C1 segment of cervical spinal cord (tissue), 14 donors: ENCODE measurements at places on chromosomes 13 and 19.

- DNase-seq = no peak
Observed at GRCh38 chr13:29746148-29746677, 104.2 kb downstream of the UBL3 start.

DNA sequence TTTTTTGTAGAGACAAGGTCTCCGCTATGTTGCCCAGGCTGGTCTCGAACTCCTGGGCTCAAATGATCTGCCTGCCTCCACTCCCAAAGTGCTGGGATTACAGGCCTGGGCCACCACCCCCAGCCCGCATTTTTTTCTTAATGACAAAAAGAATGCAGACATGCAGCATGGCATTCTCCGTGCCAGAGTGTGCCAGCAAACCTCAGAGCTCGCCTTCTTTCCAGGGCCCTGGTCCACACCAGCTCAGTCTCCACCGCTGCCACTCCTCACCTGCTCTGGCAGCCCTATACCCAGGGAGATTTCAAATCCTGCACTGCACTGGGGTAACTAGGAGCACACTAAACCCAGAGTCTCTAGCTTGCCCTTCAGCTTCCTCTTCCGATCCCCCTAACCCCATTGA is 41.7 kb downstream of the ZIC5 start:
- no peak for DNase-seq

GRCh38 chr19:18377026-18377425 is 8.9 kb upstream of the GDF15 start:
- no peak for DNase-seq

DNA sequence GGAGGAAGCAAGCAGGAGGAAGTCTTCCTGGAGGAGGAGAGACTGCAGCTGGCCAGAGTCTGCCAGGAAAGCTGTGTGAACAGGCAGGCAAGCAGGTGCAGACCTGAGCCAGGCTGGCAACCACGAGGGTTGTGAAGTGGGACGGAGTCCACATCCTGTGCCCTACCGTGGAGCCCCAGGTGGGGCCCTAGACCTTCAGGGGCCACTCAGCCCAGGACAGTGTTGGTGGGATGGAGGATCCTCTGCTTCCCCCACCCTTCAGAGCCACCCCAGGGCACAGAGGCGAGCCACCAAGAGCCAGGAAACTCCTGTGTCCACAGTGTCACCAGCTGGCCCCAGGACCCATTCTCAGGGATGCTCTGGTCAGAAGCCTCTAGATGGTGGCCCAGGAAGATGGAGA is 8.4 kb upstream of the VSTM2B start:
- no peak for DNase-seq

DNA sequence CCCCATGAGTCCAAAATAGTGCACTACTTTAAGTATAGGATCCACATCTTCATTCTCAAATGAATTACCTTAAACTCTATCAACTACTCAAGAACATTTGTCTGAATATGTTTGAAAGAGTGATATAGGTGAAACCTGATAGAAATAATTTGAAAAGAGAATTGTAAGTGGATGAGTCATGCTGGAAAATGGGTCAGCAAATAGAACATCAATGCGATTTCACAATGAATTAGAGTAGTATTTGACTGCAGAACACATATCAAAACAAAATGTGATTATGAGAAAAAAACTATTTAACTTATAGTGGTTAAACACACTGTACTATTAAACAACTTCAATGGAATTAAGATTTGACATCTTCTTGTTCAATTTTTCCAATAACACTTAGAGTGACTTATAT is 300.6 kb upstream of the KLHL1 start:
- DNase-seq = no peak

DNA sequence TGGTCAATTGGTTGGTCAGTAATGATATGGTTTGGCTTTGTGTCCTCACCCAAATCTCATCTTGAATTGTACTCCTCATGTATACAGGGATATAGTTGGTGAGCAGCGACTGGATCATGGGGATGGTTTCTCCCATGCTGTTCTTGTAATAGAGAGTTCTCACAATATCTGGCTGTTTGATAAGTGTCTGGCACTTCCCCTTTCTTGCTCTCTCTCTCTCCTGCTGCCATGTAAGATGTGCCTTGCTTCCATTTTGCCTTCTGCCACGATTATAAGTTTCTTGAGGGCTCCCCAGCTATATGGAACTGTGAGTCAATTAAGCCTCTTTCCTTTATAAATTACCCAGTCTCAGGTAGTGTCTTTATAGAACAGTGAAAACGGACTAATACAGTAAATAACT is 120.7 kb downstream of the TRPC4 start:
- DNase-seq = no peak

GRCh38 chr19:36051637-36052036 is 2.4 kb downstream of the THAP8 start:
- DNase-seq = no peak

DNA sequence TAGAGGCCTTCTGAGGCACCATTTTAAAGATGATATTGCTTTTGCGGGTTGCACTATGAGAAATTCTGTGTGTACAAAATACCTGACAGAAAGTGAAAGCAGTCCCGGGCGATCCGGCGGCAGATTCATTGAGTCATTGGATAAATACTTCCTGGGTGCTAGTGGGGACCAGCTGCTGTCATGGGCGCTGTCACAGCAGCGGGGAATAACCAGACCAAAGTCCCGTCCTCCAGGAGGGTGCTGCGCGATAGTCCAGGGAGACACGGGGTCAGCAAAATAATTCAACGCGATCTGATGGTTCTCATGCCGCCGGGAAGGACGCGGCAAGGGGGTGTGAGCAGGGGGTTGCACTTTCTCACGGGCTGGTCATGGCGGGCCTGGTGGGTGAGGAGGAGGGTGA is 13.5 kb downstream of the ZFR2 start:
- no peak for DNase-seq

- no peak for DNase-seq
Observed at GRCh38 chr19:1063030-1063908, 3.7 kb upstream of the ARHGAP45 start.

GRCh38 chr13:111247552-111247951 is 72.9 kb upstream of the TEX29 start:
- DNase-seq = no peak

GRCh38 chr13:50200988-50201387 is 185.7 kb downstream of the KCNRG start:
- no peak for DNase-seq

DNA sequence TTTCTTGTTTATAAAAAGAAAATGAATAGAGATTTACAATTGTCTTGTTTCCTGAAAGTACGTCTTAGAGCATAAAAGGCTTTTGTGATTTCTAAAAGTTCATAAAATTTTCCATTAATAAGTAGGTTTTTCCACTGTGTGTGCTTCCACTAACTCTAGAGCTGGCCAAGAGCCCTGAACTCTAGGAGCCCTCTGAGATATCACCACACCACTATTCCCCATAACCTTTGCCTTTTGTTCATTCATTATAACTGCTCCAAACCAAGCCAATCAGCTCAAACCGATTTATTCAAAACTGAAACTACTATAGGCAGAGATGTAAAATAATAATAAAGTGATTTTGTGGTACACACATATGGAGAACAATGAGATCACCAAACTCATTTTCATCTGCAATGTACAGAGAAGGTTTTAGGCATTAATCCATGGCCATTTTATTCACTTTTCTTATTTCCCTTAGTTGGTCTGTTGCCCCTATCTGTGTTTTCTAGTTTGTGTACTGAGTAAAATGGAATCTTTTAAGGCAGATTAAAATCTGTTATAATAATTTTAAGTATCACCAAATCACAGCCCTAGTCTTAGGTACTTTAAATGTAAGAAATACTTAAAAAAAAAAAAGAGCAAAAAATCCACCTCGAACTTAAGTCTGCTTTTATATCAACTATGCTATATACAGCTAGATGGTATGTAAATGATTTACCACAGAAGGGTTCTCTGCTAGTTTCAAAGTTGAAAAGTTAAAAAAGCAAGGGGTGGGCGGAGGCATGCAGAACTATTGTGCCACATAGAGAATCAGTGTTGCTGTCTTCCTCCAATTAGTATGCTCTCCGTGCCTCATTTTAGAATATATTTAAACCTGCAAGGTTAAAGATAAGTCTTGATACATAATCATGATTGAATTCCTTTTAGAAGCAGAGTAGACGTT is 311.3 kb downstream of the KLF12 start:
- no peak for DNase-seq

DNA sequence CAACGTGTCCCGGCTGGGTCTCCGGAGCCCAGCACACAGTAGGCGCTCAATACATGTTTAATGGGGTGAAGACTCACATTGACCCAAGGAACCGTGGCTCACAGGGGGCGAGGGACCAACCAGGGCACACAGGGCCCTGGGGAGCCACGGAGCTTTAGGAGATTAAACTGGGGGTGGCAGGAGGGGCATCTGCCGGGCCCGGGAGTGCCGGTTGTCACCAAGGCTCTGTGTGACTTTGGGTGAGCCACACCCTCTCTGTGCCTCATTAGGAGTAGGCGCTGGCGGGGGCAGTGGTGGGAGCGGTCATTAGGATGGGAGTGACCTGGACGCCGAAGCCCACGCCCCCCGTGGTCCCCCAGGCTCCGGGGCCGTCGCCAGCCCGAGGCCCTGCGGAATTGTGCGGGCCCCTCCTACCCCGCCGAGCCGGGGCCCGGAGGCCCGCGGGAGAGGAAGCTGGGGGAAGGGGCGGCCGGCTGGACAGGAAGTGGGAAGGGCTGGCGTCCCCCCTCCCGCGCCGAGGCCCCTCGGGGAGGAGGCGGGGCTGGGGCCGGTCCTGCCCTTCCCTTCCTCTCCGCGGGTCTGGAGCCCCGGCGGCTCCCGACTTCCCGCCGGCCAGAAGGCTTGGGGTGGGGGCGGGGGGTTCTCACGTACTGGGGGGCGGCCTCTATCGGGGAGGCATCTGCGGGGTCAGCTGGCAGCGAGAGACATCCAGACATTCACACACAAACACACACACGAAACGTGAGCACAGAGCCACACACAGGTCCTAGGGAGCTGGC is 1.8 kb upstream of the SSBP4 start:
- DNase-seq = no peak

- DNase-seq = no peak
Observed at GRCh38 chr13:95115525-95115924, 185.7 kb downstream of the ABCC4 start.

- no peak for DNase-seq
Observed at GRCh38 chr19:31099515-31100205, 249.6 kb downstream of the TSHZ3 start.

- DNase-seq = no peak
Observed at GRCh38 chr13:80884056-80884785, 543.3 kb upstream of the SPRY2 start.

DNA sequence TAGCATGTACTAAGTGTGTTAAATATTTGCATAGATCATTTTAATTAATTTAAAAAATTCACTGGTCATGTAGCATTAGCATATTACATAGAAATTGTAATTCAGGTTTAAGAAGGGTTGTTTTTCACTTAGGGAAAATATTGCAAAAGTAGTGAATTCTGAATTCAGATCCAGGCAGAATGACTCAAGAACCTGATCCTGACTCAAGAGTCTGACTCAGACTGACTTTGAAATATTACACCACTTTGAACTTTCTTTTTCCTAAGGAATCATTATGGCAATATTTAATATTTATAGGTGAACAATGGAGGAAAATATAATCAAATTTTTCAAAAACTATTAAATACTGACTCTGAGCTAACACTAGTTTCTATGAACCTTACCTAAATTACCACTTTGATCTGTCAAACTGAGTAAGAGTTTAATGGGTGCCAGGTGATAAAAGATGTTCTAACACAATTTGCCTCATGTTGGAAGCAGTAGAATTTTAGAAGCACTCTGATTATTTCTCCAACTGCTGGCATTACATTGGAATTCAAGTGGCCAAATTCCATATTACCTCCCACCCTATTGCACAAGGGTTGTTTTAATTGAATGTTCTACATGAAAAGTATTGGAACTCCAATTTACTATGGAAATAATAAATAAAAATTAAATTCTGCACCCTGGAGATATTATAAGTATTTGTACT is 261.6 kb downstream of the SLITRK1 start:
- no peak for DNase-seq

DNA sequence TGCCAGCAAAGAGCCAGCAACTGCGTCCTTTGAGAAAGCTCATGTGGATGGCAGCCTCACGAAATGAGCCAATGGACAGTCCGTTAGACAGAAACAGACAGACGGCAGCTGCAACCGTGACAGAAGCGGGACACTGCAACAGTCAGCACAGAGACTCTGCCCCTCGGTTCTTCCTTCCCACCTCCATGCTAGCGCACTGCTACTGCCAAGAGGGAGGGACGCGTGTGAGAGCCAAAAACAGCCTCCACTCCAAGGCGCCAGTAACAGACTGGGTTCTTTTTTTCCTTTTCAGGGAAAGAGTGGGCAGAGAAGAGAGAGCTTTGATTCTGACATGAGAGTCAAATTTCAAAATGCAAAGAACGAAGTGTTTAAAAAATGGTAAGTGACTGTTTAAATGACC is 77.5 kb downstream of the SERP2 start:
- DNase-seq = no peak

DNA sequence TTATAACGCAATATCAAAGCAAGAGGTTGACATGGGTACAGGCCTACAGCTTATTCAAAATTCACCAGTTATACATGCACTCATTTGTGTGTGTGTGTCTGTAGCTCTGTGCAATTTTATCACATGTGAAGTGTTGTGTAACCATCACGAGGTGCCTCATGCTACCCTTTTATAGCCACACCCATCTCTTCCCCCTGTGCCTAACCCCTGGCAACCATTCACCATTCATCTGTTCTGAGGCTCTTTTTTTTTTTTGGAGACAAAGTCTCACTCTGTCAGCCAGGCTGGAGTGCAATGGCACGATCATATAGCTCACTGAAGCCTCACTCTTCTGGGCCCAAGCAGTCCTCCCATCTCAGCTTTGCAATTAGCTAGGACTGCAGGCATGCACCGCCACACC is 78.4 kb downstream of the DPF1 start:
- no peak for DNase-seq

DNA sequence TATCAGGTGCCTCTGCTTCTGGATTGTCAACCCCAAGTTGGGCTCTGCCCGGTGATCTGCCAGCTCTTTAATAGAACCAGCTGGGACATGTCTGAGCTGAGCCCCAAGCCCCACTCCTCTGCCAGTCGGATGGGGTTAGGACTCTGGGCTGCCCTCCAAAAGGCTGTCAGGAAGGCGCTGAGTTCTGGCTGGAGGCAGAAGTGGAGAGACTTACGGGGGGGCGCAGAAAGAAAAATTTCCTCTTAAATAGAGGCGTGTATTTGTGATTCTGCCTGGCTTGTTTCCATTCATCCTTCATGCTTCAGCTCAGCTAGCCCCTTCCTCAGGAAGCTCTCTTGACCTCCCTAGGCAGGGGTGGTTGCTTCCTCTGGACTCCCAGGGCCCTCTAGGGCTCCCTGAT is 985 bp upstream of the KCNK6 start:
- DNase-seq = no peak

DNA sequence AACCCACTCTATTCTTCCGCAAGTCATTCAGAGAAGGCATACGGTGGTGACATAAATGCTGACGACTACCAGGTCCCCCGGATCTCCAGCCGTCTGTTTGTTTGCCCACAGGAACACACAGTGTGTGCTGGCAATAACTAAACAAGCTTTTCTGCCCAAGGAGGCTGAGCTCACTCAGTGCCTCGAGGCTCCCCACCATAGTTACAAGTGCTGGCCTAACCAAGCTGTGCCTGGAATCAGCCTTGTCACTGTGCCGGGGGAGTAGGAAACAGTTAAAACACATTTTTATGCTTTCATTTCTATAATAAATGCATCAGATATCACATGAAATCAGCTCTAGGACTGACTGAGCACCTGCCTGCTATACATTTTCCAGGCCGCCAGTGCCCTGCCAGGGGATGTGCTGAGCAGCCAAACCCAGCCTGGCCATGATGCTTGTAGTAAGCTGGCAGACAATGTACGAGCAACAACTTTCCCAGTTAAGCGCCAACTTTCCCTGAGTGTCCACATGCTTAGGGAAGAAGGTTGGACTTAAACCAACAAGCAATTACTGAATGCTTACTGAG is 28.1 kb downstream of the BRD4 start:
- DNase-seq = no peak

GRCh38 chr13:48654511-48654910 is 782 bp downstream of the CYSLTR2 start:
- DNase-seq = no peak
